ENCODE measurements at places on chromosomes 6 and 20.

- no peak for DNase-seq
Measured at GRCh38 chr6:63340351-63340750, 20.6 kb upstream of the LGSN start.

DNA sequence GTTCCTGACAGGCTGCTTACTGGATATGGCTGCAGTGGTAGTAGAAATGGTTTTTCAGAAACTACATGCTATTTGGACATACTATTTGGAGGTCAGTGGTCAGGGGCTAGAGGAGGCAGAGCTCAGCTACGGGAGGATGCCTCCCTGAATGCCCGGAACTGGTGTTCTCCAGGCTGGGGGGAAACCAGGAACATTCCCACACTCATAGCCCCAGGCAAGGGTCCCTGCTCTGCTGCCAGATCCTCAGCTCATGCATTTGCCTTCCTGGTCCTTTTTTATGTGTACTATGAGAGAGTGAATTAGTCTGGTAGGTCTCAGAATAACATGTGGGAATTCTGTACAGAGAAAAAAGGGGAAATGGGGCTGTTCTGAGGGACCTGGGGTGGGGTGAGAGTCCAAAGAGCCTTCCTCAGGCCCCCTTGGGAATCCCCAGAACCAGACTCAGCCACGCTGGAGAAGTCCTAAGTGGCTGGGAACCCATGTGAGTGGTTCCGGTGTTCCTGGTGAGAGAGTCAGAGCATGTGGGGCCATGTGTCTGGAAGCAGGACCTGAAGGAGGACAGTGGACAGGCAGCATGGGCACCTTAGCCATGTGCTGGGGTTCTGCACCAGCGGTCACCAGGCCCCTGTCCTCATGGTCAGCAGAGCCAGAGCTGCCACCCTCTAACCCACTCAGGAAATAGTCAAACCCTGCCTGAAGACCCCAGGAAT lies 58.0 kb upstream of the MYL9 start:
- DNase-seq: no peak

DNA sequence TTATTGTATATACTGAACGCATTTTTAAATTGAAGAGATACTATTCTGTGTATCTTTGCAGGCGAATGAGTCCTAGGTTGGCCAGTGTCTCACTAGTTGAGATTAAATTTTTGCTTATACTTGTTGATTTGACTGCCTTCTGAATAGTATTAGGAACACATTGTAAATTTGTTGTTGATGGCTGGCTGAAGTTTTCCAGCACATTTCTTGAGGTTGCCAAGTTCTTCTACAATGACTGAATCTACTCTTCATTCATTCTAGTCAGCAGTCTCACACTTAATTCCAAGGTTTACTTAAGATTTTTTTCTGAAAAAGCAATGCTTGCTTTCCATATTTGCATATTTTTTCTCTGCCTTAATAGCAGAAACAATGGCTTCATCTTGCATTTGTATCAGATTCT lies 151.7 kb downstream of the ZFAND3 start:
- DNase-seq: no peak

- DNase-seq: no peak
Measured at GRCh38 chr6:136115941-136116340, 134.2 kb downstream of the MTFR2 start.

- no peak for DNase-seq
Measured at GRCh38 chr6:105935416-105935815, 150.7 kb upstream of the PRDM1 start.

DNA sequence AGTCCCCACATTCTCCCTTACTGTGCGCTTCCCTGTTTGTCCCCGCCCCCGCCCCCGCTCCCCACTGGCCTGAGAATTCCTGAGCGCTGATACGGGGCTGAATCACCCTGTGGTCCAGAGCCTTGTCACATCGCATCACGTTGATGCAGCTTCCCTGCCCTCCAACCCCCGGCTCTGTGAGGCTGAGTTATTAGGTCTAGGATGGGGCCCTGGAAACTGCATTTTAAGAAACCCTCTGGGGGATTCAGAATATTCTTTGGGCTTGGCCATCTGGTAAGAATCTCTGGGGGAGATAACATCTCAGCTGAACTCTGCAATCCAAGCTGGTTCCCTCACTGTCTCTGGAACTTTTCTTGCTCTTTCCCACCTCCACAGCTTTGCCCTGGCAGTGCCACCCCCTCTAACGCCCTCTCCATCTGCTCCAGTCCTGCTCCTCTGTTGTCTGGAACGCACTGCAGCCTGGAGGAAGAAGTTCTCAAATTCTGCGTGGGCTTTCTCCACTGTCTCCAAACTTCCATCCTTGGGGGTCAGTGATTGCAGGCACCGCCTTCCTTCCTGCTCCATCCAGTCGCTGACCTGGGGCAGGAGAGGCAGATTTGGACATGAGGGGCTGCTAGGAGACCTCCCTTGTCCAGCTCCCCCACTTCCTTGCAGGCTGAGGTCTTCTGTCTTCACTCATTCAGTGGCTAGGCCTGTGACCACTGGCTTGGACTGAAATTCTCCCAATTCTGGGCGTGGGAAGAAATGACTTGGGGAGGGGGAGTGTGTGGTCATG lies 42.6 kb downstream of the KIAA1755 start:
- DNase-seq: no peak

GRCh38 chr20:21526776-21527175 lies 12.9 kb upstream of the NKX2-2 start:
- no peak for DNase-seq

- DNase-seq: no peak
Measured at GRCh38 chr6:51644426-51644825, 443.0 kb downstream of the PKHD1 start.

DNA sequence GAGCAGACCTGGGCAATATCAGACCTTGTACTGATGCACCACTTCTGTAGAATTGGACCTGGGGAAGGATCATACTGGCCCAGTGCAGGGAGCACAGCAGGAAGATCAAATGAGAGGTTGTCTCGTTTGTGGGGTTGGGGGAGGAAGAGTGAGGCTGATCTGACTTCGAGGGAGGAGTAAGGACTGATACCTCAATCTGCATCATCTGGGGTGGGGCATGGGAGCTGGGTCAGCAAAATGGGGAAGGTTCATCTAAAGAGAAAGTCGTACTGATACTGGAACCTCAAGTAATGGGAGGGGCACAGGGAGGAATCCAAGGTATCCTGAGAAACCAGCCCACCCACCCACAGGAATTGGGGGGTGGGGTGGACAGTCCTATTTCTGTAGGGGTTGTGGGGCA lies 3.7 kb downstream of the RNF39 start:
- no peak for DNase-seq

- DNase-seq: peak; percentile 59
Measured at GRCh38 chr20:51700809-51701285, 67.3 kb downstream of the ATP9A start.

DNA sequence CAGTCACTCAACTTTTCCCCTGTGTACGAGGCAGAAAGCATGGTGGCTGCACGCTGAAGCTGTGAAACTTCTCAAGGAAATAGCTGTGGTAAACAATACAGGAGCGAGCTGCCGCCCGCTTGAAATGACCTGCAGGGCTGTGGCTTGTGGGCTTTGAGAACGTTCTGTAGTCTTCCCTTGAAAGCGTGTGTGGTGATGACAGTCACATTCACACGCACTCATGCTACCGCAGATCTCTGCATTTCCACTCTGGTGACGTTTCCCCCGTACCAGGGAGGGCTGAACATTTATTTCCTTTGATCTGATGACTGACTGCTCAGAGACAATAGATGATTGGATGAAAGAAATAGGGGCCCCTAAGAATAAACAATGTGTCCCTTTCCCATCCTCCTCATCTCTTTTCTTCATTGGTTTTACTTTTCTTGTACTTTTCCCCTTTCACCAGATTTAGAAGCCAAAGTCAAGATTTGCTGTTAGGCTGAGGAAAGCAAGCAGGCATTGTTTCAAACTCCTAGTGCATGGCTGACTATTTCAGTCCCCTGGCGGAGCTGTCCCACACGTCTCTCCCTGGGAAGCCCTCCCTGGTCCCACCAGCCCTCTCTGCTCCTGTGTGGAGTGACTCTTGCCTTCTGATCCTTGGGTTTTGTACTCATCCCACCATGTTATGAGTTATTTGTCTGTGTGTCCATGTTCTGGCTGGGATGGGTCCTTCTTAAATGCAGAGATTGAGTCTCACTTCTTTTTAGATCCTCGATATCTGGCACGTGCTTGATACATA lies 3.9 kb downstream of the SYTL3 start:
- DNase-seq: no peak

- DNase-seq: no peak
Measured at GRCh38 chr20:10603971-10604864, 69.6 kb downstream of the JAG1 start.

- DNase-seq: no peak
Measured at GRCh38 chr6:119647309-119647708, 297.7 kb upstream of the MAN1A1 start.

DNA sequence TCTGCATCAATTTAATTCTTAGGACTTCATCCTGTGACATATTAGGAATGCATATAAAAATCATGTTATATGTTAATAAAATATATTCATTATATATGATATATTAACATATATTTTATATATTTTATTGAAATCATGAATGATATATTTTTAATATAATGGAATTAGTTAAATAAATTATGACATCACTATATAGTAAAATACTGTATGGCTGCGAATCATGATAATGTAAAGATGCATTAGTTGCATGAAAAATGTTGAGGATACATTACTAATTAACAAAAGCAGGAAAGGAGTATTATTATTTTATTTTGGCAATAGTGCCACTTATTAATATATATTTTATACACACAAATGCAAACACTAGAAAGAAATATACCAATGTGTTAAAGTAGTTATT lies 8.4 kb upstream of the RNF217 start:
- DNase-seq: no peak

Data from HEK293T (cell line).